ENCODE measurements at places on chromosomes 11 and 22.

DNA sequence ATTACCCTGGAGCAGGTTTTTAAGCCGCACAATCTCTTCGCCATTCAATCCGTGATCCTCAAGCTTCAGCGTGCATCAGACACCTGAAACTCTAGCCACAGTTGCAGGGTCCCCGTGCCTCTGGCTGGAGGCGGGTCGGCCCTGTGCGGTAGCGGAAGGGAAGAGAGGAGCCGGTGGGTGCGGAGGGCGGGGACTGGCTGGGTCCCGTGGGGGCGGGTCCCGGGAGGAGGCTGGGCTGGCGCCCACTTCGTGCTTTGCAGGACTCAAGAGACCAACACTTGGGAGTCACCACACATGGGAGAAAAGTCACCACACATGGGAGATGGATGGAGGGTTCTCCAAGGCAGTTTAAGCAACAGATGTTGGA lies 772 bp downstream of the C22orf15 start:
- DNase-seq, result no peak

- DNase-seq, result no peak
Observed at GRCh38 chr11:36162006-36162882, 127.0 kb downstream of the COMMD9 start.

DNA sequence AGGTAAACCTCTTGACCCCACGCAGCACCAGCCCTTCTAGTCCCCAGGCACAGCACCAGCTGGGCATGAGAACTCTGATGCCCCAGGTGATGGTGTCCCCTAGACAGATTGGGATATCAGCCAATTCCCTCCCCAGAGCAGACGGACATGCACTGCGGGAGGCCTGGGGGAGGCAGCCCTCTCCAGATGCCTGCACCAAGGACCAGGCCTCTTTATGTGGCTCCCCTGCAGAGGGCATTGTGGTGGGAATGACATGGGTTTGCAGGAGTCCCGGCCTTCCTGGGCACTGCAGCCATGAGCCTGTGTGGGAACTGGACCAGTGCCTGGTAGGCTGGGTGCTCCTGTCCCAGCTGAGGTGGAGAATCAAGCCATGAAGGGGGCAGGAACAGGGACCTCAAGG lies 25.9 kb downstream of the PPM1F start:
- DNase-seq, result no peak

- peak; percentile 28 for DNase-seq
Observed at GRCh38 chr11:77506857-77507256, 33.0 kb upstream of the PAK1 start.

DNA sequence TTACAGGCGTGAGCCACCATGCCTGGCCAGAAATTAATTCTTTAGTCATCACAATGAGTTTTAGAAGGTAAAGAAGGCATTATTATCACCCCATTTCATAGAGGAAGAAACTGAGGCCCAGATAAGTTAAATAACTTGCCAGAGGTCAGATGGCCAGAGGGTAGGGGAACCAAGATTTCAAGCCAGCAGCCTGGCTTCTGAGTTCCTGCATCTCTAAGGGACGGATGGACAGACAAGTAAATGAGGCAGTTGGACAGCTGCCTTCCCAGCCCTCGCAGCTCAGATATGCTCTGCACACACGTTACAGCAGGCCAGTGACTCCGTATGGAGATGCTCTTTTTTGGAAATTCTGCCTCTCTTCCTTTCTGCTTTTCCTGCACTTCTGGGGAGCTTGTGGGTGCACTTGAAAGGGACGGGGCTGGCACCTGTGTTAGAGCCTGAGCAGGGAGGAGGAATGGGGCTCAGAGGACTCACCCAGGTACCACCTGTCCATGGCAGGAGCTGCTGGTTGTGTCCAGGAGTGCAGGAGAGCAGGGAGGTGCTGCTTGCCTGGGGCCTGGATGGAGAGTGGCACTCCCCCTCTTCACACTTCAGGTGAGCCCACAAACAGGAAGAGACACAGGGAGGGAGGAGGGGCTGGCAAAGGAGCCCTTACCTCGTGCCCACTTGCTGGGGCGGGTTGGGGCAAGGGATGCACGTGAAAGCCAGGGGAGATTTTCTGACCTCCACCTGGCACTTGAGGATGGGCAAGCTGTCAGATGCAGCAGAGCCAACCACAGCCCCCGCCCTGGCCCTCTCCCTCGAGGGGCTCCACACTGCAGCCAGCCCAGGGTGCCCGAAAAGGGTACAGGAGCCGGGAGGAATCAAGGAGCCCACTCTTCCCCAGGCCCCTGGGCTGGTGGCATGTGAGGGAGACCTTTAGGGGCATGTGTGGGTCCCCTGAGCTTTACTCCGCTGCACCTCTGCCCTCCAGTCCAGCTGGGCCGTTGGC lies 3.3 kb upstream of the FXYD2 start:
- peak; percentile 71 for DNase-seq

DNA sequence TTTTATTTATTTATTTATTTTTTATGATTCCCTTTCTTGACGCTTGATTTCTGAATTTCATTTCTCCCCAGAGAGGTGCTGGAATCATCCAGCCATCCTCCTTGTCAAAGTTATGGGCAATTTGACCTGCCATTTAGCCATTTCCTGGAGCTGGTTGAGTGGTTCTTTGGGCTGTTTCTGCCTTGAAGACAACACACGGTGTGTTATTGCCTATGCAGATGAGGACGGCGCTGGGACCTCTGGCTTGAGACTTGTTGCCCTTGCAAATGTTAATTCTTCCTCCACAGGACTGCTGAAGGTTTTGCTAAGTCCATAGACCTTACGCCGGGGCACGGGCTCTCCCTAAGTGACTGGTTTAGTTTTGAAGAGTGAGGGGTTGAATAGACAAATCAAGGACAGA lies 147.9 kb upstream of the PLET1 start:
- DNase-seq, result no peak

- no peak for DNase-seq
Observed at GRCh38 chr22:30871391-30872284, 96.9 kb downstream of the MORC2 start.

- DNase-seq, result no peak
Observed at GRCh38 chr11:122681070-122681469, 25.5 kb downstream of the UBASH3B start.

- peak; percentile 16 for DNase-seq
Observed at GRCh38 chr11:113474362-113475159, 637 bp downstream of the DRD2 start.

DNA sequence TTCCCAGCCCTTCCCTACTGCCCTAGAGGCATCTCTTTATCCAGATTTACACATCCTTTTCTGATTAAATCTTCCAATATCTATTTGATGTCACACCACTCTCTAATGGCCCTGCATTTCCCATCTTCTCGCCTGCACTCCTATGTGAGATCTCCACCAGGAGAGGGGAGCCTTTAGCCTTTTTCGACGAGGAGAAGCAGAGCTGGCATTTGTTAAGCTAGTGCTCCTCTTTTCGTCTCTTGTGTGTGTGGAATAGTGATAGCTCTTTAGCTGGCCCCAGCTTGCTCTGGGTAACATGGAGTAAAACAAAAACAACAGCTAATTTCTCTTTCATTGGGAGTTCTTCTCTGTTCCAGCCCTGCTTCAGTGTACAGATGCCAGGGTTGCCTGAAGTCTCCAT lies 536.5 kb downstream of the NTM start:
- DNase-seq, result no peak

DNA sequence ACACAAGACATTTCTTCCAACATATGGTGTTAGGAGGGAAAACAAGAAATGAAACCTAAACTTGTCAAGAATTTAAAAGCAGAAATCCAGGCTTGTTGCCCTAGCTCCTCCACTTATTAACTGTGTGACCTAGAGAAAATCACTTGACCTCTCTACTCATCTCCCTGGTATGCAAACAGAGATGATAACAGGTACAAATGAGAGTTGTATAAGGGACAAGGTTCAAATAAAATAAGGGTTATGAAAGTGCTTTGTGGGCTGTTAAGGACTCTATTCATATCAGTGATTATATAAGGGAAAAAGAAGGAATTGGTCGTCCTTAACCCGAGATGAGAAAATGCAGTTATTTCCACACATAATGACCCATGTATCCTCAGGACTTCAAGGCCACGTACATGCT lies 372.7 kb upstream of the TENM4 start:
- no peak for DNase-seq

Data from Jurkat, Clone E6-1 (cell line).